ENCODE measurements at places on chromosomes 3 and 15.

- no peak for DNase-seq
These were observed 1.0 kb upstream of the RYR3 start for GRCh38 chr15:33309602-33310276.

GRCh38 chr3:197327701-197328100 lies 29.3 kb upstream of the DLG1 start:
- DNase-seq, result no peak

DNA sequence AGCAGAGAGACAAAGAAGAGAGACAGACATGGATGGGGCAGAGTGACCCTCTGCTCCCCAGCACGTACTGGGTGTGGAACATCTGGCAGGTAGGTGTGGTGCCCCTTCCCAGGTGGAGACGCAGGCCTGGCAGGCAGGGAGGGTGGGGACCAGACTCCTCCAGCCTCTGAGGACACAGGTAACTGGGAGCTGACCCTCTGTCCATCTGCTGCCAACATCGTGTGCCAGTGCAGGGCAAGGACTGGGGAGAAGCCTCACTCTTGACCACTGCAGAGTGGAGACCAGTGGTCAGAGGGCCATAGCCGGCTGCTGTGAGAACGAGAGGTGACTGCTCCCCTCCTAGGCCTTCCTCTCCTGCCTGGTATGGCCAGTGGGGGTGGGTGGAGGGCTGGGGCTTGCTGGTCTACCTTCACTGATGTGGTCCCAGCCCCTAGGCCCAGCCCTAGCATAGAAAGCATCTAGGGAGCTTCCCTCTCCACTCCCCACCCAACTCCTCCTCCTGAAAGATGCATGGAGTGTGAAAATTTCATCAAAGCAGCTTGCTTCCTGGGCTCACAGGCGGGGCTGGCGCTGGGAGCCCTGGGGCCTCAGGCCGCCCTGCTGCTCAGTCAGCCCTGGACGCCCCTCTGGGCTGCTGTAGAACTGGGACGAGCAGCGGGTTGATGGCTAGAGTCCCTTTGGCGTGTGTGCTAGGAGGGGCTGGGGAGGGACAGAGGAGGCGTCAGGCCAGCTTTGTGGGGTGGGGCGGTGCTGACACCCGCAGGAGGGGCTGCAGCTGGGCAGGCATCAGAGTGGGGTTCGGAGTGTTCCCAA lies 90.3 kb downstream of the PLXNA1 start:
- DNase-seq, result no peak

GRCh38 chr3:63355809-63356208 lies 77.7 kb downstream of the SYNPR start:
- DNase-seq, result no peak

DNA sequence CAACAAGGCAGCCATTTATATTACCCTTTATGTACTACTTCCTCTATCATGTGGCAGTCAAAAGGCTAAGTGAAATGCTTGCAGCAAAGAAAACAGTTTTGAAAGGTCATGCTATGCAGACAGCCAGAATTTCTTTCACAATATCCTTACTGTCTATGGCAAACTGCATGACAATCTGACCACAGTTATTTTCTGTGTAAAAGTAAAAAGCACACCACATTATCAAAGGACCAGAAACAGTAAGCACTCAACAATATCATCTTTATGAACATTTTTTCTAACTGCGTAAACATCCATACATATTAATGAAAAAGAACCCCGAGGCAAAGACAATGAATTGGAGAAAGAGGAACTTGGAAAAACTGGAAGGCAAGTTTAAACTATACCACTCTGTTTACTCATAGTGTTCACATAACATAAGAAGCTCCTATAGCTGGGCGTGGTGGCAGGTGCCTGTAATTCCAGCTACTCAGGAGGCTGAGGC lies 47.9 kb downstream of the PIK3CB start:
- DNase-seq, result no peak

DNA sequence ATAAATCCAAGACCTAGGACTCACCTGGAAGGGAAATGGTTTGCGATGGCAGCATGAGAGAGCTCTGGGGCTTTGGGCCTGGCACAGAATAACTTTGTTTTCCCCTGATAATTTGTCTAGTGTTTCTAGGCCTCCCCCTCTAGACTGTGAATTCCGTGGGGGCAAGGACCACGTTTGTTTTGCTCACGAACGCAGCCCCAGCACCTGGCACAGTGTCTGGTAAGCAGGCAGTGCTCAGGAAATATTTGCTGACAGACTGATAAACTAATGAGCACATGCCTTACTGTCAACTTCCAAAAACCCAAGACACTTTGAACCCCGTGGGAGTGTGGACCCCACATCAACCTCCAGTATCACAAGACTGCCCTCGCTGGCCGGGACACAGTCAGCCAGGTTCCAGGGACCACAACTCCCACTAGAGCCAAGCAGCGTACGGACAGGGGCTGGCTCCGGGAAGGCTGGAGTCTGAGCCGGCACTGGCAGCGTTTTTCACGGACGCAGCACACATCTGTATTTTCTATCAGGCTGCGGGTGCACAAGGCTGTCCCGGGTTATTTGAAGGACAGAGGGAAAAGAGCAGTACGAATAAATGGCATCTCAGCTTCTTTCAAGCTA lies 146.5 kb downstream of the XXYLT1 start:
- DNase-seq, result no peak

GRCh38 chr15:89971592-89971997 lies 29.5 kb upstream of the ZNF710 start:
- no peak for DNase-seq
